Anterior cingulate cortex (tissue), 58 donors: ENCODE measurements at places on chromosomes 4 and X.

- DNase-seq: no peak
Observed at GRCh38 chr4:3426465-3427133, 15.2 kb upstream of the HGFAC start.

DNA sequence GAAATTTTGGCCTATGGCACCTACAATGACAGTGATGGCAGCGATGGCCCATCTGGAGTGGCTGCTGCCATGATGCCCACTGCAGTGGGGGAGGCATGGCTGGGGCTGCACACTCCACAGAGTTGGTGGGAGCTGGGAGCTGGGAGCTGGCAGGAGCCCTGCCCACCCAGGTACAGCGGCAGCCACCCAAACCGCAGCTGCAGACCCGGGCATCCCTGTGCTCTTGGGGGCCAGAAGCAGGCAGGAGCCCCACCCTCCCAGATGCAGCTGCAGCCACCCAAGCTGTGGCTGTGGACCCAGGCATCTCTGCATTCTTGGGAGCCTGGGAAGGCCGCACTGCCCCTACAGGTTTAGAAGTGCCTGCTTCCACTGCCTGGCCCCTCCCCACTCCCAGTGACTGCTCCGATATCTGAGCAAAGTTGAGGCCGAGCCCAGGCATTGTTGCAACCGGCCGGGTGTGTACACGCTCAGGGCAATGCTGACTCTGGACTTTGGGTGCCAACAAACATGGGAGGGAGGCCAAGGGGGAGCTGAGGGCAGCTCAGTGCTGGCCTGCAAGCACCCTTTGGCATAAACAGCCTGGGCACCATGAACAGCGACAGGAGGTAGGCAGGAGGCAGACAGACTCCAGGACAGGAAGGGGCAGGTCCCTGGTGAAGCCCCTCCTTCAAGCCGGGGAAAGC, 82.8 kb downstream of the PPP4R3C start:
- no peak for DNase-seq

DNA sequence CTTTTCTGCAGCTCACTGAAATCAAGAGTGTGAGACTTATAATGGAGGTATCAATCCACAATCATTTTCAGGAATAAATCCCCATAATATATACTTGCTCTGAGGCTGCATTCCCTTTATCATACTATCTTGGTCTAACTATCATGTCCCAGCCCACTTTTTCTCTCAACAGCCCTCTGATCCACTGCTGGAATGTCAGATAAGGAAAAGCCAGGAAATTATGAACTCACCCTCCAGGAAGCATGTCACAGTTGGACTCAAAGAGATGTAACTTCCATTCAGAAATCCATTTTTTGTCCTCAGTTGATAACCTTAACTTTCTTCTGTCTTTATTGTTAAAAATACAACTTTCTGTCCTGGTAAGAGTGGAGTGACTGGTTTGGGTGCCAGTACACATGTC, 144.9 kb downstream of the PCDH19 start:
- no peak for DNase-seq

GRCh38 chr4:150005537-150005936, 72.7 kb upstream of the DCLK2 start:
- DNase-seq: no peak

DNA sequence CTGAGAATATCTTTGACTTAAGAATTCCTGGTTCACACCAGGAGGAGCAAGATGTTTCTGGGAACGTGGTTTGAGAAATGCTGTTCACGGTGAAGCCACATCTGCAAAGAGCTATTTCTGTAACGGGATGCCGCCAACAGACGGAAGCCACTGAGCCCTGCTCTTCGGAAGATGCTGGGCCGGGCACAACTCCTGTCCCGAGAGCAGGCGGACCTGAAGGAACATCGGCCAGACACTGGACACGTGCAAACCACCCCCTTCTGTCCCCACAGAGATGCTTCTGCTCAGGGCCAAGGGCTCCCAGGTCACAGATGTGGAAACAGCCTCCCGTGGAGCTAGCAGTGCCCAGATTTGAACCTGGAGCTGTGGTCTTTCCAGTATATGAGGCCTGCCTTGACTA, 24.3 kb downstream of the HMX1 start:
- DNase-seq: no peak

DNA sequence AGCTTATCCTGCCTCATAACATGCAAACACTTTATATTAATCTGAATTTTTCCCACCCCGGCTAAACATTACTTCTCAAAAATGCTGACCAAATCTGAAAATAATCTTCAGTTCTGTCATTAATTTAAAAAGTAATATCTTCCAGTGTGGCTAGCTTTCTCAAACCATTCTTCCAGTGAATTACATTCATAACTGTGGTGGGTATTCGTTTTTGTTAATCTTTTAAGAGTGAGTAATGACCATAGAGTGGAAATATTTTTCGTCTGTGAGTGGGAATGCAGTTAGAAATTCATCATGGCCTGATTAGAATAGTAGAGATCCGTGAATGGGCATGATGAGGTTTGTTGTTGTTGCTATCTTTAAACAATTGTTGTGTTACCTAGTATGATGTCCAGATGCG, 138.6 kb upstream of the SFRP2 start:
- no peak for DNase-seq

GRCh38 chrX:64205441-64205734, at the start of gene AMER1:
Gene AMER1, minus strand, starts transcription at chrX:64205708. Its CDS starts 12,422 bp downstream, at chrX:64193286.
- no peak for DNase-seq

- no peak for DNase-seq
Observed at GRCh38 chr4:7233006-7233580, 40.8 kb downstream of the SORCS2 start.

GRCh38 chrX:139640259-139640658, 67.7 kb downstream of the MCF2 start:
- DNase-seq: no peak

DNA sequence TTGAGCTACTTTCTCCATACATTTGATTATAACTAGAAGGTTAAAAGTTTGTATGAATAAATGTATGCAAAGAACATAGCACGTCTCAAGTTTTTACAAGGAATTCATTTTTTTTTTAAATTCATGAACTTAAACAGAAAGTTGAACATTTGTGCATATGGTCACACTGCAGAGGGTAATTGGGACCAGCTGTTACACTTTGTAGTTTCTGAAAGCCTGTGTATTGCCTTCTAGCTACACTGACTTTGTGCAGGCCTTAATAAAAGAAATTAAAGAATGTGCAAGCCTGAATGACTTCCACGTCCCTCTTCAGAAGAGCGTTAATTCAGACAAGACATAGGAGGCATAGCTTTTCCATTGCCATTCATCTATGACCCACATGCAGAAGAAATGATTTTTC, 153.1 kb upstream of the PCDH18 start:
- no peak for DNase-seq

- no peak for DNase-seq
Observed at GRCh38 chrX:21798677-21799219, 40.7 kb upstream of the MBTPS2 start.

- peak; percentile 15 for DNase-seq
Observed at GRCh38 chrX:66074920-66075879, 35.3 kb upstream of the VSIG4 start.
